ENCODE measurements at places on chromosomes 11 and 22.
A peak's percentile ranks its signal among the peaks of the same experiment; 100 is the strongest.

DNA sequence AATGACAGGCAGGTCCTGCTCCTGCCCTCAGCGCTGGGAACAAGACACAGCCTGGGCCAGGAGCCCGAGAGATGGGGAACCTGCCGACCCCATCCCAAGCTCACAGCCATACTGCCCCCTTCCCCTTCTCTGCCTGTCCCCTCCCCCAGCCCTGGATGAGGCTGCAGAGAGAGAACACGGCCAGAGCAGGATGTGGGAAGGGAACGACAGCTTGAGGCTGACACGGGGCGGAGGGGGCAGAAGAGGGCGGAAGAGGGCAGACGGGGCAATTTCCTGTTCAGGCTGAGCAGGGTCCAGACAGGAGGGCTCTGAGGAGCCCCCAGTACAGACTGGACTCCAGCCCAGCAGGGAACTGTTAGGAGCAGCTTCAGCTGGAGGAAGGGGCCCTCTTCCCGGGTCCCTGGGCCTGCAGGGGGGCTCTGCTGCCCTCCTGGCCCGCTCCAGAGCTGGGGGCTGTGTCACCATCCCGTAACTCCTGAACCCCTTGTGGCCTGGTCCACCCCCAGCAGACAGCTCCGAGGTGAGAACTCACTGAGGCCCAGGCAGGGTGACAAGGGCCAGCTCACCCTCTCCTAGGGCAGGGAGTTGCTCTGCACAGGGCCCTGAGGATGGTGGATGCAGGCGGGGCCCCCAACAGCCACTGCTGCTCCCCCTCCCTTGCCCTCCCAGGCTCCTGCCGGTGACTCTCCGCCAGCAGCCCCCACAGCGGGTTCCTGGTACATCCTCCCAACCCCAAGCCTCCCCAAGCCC lies 5.7 kb downstream of the CTSD start:
- DNase-seq, result no peak

DNA sequence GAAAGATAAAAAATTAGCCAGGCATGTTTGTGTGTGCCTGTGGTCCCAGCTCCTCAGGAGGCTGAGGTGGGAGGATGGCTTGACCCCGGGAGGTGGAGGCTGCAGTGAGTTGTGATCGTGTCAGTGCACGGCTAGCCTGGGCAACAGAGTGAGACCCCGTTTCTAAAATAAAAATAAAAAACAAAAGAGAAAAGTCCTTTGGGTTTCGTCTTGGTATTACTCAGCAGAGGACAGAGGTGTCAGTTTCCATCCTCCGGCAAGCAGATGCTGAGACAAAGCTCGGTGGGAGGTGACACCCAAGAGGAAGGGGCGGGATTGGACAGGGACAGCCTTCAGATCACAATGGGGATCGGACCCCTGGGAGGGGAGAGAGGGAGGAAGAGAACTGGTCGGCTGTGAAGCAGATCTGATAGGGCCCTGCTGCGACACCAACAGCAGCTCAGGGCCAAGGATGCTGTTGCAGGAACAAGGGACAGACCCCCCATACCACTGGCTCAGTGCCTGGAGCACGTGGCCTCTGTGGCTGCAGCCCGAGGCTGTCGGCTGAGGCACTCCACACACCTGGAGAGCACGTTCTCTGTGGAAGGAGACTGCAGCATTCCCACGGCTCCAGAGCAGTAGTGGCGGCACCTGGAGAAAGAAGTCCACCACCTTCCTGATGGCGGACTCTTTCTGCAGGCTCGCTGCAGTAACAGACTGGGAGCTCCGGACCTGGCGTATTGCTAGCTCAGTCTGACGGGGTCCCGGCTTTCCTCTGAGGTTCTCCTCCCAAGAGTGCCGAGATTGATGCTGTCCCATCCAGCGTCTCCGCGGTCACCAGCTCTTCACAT lies 5.2 kb upstream of the BID start:
- no peak for DNase-seq

GRCh38 chr11:134866981-134867675 lies 455.1 kb upstream of the B3GAT1 start:
- no peak for DNase-seq

DNA sequence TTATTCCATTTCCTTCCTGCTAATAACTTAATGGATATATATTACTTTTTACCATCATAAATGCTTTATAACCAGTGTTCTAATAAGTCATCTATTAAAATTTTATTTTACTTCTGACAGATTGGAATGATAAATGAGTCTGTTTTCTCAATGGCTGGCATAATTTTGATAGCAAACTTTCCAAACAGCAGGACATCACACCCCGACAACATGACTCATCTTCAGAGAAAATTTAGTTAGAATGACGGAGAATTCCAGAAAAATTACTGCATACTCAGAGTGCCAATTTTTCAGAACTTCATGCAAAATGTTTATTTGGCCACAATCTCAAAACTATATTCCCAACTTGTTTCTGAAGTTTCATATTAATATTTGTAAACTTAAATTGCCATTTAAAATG lies 174.4 kb downstream of the SWAP70 start:
- no peak for DNase-seq

DNA sequence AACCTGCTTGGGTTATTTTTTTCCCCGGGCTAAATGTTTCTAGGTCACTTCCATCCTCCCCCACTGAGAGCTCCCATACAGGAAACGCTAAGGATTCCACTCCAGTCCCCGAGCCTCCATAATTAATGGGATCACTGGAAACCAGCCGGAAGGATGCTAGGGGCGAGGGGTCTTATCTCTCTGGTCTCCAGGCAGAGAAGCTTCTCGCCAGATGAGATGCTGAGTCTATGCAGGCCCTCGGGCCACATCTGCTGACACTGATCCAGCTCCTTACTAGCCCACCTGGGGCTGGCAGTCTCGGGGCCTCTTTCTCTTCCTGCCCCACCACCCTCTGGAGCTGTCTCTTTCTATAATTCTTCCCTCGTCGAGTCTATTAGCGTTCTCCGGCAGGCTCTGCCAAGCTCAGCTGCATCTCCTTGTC lies 125.9 kb upstream of the SYT13 start:
- DNase-seq, result no peak

DNA sequence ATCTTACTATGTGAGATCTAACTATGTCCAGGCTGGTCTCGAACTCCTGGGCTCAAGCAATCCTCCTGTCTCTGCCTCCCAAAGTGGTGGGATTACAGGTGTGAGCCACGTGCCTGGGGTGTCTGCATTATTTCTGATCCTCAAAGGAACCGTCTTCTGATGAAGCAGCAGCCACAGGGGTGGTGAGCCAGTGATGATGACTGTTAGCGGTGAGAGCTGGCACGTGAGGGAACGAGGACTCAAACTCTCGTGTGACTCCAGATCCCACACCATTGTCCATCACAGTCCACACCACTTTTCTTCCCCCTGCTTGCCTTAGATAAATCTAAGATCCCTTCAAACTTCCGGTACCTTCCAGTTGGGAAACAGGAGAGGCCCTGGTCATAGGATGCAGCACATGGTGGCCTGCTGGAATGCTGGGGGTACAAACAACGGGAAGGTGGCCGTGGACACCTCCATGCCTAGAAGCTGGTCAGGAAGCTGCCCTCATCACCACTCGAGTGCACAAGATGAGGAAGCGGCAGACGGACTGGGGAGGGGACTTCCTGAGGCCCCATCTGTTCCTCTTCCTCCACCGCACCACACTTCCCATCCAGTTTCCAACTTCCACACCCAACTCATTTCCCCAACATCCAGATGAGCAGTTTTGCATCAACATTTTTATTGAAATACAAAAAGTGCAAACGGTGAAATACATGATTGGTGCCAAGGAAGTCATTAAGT lies 23.8 kb downstream of the ARHGAP1 start:
- no peak for DNase-seq

DNA sequence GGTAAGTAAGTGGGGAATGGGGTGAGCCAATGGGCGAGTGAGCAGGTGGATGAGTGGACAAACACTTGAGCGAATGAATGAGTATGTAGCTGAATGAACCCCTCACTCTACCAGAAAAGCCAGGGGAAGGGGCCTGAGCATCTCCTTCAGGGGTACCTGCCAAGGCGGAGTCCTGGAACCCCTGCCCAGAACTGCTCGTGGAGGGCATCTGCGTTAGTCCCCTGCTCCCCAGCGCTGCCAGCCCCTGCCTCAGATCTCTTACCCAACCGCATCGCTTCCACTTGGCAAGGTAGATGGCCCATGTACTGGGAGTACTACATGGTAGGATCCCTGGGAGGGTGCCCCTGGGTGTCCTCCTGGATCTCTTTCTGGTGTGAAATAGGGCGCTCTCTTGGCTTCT lies 7.4 kb upstream of the ANO1 start:
- no peak for DNase-seq

- no peak for DNase-seq
These were observed 8.4 kb upstream of the ALG8 start for GRCh38 chr11:78147807-78148206.

DNA sequence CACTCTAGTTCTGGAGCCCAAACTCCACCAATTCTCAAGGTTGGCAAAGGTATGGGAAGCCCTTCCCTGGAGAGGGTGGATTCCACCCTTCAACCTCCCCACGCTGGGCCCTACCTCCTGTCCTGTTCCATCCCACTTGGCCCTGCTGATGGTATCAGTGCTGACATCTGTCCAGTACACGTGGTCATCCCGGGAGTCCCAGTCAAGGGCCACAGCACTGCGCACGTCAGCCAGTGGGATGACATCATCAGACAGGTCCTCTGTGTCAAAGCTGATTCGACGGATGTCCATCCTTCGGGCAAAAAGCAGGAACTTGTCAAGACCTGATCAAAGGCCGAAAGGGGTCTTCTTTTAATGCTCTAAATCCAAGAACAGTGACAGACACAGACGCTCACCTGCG lies 32.1 kb downstream of the LRP4 start:
- no peak for DNase-seq

GRCh38 chr11:1675536-1676228 lies 21.3 kb upstream of the KRTAP5-6 start:
- DNase-seq, result no peak

DNA sequence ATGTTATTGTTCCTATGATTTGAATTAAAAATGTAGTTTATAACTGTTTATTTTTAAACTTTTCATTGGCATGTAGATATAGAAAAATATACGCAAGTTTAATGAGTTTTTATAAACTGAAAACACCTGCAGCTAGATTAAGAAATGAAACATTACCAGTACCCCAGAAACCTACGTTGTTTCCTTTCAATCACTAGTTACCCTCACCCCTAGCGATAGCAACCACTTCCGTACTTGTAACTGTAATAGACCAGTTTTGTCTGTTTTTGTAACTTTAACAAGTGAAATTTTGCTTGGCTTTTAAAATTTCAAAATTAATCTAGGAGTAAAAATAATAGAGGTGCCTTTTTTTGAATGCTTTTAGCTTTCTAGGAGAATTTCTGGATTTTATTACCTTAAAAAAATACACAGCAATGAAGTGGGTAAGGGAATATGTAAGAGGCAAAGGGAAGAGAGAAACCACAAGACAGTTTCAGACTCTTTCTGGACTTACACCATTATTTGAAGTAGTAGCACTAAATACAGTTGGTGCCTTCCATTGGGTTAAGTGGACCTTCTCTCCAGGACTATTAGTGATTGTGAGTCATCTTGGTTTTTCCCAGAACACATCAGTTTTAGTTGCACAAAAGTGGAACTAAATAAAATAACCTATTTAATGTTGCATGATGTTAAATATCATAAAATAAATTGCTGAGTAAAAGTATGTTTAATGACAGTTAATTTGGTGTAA lies 18.7 kb upstream of the NAT10 start:
- no peak for DNase-seq

DNA sequence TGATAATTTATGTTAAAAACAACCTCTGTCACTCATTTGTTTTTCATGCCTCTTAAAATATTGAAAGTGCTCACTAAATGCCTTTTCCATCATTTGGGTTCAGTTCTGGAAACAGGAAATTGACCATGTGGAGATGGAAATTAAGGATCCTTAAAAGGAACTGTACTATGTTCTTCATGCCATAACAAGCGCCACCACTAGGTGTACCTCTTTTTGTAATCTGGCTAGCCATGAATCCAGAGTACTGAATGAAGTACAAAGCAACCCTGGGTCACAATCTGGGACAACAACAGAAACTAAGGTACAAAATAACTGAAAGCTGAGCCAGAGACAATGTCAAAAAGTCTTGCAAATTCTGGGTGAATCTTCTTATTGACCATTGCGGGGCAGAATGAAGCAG lies 559.1 kb downstream of the FAM181B start:
- DNase-seq, result no peak

DNA sequence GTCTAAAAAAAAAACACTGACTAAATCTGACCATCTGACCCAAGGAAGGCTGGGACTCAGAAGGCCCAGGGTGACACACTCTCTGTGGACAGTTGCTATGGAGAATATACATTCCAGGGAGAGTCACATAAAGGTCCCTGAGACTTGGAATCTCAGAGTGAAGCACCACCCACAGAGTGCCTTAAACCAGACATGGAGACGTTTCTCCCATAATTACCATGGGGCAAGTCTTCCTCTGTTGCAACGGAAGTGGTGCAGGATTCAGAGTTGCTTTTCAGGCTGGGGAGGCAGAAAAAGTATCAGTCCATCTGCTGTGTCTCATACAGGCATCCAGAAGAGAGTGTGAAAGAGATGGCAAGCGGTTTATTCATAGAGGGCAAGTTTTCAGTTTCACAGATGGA lies 58.7 kb upstream of the SLN start:
- DNase-seq, result no peak

GRCh38 chr11:65780770-65781151 lies at the start of gene AP5B1:
Gene AP5B1 (minus strand): TSS chr11:65780976. CDS start chr11:65780591, 385 bp downstream.
- DNase-seq, result peak; percentile 59

GRCh38 chr11:17976651-17977050 lies 36.2 kb downstream of the SERGEF start:
- DNase-seq, result no peak

DNA sequence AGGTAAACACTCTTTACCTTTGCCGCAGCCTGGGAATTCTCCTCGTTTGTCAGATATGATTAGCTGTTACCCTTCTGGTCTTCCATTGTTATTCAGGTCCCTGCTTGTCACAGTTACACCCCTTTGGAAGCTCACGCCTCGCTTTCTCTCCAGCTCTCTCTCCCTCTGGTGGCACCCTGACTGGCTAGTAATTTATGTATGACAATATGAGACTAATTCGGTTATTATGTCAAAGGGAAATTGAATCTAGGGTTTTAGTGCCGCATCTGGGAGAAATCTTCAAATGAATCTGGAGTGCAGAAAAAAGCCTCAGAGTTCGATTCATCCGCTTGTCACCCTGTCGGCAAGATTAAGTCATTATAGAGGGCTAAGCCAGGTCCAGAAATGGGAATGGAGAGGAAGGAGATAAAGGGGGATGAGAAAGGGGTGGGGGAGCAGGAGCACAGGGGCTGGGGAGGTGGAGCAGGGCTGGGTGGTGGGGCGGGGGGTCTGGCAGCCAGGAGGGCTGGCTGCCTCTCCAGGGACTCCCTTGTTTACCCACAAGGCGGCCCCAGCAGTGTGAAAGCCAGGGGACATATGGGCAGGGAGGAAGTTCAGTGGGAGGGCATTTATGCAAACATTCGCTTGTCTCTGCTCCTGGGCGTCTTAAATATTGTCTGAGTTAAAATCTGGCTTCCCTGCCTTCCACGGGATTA lies 179.0 kb upstream of the NECTIN1 start:
- DNase-seq, result no peak

DNA sequence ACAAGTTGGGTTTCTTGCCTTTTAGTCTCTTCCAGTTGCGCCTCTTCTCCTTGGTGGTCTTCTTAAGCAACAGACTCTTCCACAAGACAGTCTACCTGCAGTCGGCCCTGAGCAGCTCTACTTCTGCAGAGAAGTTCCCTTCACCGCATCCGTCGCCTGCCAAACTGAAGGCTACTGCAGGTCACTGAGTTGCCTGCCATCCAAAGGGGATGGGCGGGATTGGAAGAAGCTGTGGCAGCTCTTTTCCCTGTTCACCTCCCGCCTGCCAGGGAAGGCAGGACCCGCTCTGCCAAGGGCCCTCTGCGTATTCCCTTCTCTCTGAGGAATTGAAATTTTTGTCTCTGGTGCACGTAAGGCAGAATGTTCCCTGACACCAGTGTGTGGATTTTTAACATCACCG lies 9.2 kb upstream of the STT3A start:
- no peak for DNase-seq

GRCh38 chr11:32328392-32328791 lies 106.9 kb downstream of the WT1 start:
- no peak for DNase-seq
